Left ventricle myocardium inferior (tissue), 1 donor: ENCODE measurements at places on chromosomes 2 and 18.

DNA sequence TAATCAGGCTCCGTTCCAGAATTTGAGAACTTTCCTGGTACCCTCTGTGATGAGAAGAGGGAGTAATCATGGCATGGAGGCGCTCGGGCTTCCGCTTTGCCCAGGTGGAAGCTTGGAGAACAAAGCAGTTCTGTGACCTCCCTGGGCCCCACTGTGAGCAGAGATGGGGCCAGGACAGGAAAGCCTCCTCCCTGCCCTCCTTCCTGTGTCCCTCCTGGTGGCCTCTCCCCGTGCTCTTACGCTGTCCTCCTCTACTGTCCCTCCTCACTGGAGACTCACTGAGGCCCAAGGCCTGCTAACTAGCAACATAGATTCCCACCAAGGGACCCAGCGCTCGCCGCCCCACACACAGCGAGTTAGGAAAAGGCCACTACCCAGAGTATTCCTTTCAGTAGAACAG lies 119.8 kb downstream of the MAPK4 start:
- DNase-seq: no peak

DNA sequence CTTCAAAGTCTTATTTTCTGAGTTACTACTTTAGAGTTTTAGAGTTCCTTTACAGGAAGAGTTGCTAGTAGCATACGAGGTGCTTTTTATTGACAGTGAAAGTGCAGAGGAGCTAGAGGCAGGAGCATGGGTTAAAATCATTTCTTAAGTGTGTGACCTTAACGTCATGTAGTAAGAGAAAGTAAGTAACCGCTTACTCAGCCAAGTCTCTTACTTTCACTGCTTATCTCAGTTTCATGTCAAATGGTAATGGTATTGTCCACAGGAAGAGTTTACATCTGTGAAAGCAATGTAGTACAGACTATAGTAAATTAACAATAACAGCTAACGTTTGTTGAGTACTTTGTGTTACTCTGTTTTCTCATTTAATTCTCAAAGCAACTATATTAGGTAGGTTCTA lies 12.6 kb downstream of the NDUFAF7 start:
- DNase-seq: no peak

- no peak for DNase-seq
Measured at GRCh38 chr2:211354481-211354880, 798.1 kb downstream of the CPS1 start.

DNA sequence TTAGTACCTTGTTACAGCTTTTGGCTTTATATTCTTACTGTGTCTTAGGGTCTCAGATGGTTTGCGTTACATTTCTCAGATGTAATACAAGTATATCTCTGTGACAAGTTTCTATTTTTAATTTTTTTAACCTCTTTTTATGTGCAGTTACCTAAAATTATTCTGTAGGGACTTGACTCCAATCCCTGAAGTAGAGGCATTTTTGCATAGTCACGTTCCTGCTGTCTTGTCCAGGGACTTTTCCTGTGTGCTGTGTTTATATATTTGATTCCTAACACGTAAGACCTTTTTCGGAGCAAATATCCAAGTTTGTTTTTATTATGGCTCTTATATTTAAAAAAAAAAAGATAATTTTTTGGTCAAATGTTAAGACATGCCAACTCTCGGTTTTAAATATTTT lies 71.2 kb upstream of the CHMP1B start:
- DNase-seq: no peak

- DNase-seq: no peak
Measured at GRCh38 chr2:60612033-60612432, 58.6 kb upstream of the BCL11A start.

DNA sequence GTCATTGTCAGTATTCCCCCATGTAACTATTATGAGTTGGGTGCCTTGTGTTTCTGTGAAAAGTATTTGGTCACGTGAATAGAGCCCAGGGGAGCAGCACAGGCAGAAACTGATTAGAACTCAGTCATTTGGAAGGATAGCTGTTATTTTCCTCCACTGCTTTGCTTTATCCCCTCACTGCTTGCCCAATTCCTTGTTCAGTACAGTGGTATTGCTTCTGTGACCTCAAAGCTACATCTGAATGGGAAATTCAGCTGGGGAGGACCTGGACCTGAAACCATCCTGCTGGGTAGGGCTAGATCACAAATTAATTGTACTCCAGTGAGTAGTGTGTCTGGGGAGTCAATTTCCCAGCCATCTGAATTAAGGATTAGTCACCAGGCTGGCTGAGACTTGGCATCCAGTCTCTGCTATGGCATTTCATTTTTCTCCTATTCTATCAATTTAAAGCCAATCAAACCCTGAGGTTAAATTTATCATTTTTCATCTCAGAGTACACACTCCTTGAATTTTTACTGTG lies 1231.6 kb upstream of the GYPC start:
- no peak for DNase-seq
